ENCODE measurements at places on chromosomes 1 and 21. TPM values are rescaled to one million over a fixed set of nuclear protein-coding genes. Genes with fewer than 3 reads are reported as not detected.

Gene ANKRD13C
- 15.0 TPM for total RNA-seq

Gene TAS1R1
- total RNA-seq: not detected

Gene SYCP1
- not detected for total RNA-seq

- no peak for DNase-seq
Observed at GRCh38 chr1:222454782-222455181, 93.1 kb downstream of the HHIPL2 start.

DNA sequence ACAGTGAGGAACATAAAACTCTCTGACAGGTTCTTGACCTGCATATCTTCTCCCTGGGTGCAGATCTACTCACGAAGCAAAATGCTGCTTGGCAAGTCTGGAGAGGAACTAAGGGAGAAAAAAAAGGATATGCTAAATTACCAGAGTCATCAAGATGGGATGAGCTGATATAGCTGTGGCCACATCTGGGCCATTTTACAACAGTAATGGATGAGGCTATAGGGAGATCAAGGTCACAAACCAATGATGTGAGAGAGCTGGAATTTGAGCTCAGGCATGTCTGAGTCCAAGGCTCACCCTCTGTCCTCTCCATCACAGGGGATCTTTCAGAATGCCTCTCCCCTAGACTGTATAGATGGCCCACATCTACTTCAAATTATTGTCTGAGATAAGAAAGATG, 26.2 kb downstream of the ZMYND12 start:
- DNase-seq: no peak

Gene NR1I3
- not detected for total RNA-seq

Gene NLRP3
- total RNA-seq: not detected

Gene RGS13
- not detected for total RNA-seq

Measured in K562 (cell line).